Activated CD8-positive, alpha-beta memory T cell treated with anti-CD3 and anti-CD28 coated beads for 1 hour (primary cell): ENCODE measurements at places on chromosomes 2 and 18.

DNA sequence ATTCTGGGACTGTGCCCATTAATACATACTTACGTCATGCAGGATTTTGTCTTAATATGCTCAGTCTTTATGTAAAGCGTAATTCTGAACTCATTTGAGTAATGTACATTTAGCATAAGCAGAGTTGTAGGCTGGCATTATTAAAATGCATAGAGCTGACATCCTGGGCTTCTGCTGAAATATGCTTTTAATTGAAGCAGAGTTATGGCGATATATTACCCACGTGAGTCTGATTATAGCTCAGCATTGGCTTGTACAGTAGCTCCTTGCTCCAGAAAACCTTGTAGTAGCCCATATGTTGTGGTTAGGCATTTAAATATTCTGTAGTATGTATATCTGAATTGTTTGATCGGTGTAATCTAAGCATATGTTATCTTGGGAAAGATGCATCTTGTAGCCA lies 233.9 kb downstream of the PTGR3 start:
- no peak for DNase-seq

DNA sequence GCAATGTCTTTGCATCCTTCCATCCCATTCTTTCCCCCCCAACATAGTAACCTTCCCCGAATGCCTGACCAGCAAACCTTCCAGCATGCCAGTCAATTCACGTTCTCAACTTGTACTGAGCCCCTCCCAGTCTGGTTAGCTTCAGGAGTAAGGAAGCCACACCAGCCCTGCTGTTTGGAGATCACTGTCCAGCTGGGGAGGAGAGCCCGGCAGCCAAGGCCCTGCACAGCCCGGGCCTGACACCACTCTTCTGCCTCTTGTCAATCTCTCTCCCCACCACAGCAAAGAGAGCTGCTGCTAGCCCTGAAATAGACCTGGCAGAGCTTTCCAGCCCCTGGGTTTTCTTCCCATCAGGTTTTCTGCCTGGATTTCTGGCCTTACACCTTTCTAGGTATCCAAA lies 185.8 kb upstream of the ID2 start:
- no peak for DNase-seq

GRCh38 chr2:3289526-3289925 lies 88.1 kb downstream of the EIPR1 start:
- DNase-seq, result no peak

DNA sequence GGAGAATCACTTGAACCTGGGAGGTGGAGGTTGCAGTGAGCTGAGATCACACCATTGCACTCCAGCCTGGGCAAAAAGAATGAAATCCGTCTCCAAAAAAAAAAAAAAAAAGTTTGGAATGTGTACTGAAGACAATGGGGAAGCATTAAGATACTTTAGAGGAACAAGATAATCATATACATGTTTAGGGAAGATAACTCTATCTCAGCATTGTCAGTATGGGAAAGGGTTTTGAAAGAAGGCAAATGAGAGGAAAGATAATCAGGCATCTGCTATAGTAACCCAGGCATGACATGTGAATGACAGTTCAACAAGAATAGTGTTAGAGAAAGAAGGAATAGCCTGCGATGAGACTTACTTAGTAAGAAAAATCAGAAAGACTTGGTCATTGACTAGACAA lies 112.0 kb downstream of the ATAD2B start:
- no peak for DNase-seq

- no peak for DNase-seq
Observed at GRCh38 chr2:142100139-142100873, 30.5 kb downstream of the LRP1B start.

- no peak for DNase-seq
Observed at GRCh38 chr2:111168528-111169239, 48.0 kb downstream of the BCL2L11 start.

DNA sequence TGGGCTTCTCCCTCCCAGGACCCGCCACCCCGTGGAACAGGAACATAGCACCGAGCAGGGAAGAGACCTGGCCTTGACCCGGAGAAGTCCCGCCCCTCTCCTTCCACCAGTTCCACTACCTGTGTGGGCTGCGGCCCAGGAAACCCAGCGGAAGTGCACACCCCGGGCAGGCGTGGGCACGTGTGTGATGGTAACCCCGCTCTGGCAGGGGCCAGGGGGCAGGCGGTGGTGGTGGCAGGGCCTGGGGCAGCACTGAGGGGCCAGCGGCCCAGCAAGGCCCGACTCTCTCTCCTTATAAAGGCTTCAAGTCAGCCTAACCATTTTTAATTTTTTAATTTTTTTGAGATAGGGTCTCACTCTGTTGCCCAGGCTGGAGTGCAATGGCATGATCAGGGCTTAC lies 129.0 kb upstream of the FAM98A start:
- DNase-seq, result no peak

DNA sequence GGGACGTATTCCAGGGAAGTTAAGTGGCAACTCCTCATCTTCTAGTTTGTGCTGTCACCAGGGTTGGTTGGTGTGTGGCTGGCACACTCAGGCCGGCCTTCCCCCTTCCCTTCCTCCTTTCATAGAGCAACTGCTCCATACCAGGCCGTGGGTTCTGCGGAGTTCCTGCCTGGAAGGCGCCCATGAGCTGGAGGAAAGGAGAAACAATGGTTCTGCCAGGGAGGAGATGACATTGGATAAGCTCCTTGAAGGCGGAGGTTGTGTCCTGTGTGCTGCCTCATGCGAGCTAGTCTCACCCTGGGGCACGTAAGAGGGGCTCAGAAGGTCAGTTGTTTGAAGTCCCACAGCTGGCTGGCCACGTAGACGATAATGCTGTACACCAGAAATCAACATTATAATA lies 19.2 kb downstream of the ASAP2 start:
- no peak for DNase-seq

- no peak for DNase-seq
Observed at GRCh38 chr2:217147818-217148217, 288.0 kb upstream of the TNP1 start.
